Ovary (tissue), 10 donors: ENCODE measurements at places on chromosomes 3 and 15.

DNA sequence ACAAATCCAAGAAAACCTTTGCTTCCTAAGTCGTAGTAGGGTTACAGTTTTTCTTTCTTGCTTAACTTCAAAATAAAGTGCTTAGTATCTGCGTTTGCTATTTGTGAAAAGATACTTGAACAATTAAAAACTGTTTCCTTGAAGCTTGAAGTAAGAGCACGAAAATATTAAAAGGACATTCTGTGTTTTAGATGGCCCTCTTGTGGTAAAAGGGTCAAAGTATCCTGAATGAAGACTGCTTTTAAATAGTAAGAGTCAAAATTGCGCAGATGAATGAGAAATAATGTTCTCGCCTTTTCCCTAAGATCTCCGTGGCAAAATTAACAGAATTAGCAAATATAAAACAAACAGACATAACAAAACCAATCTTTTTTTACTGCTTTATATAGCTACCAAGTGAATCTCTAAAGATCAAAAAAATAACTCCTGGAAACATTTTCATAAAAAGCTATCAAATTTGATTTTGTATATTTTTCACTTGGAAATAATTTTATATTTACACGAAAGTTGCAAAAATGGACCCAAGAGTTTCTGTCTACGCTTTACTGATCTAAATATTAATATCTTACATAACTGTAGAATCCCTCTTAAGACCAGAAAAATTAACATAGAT, 175.4 kb downstream of the MBNL1 start:
- no peak for DNase-seq

GRCh38 chr3:142459929-142460328, 12.1 kb upstream of the XRN1 start:
- no peak for DNase-seq

GRCh38 chr15:56812961-56813360, 79.7 kb upstream of the ZNF280D start:
- no peak for DNase-seq

DNA sequence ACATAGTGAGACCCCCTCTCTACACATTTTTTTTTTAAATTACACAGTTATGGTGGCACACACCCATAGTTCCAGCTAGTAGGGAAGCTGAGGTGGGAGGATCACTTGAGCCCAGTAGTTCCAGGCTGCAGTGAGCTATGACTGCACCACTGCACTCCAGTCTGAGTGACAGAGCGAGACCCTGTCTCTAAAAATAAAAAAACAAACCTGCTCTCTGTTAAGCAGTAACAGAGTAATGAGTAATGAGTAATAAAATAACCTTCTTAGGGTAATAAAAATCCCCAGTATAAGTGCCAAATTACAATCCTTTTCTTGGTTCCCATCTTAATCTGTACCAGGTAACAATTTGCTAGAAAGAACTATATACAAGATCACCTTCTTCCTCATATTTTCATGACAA, 65.9 kb upstream of the PLXND1 start:
- no peak for DNase-seq

GRCh38 chr15:53072077-53072476, 281.9 kb upstream of the ONECUT1 start:
- no peak for DNase-seq

GRCh38 chr3:16468002-16468335, 45.5 kb downstream of the RFTN1 start:
- no peak for DNase-seq
